ENCODE measurements at places on chromosomes 4 and X. TPM values are rescaled to one million over a fixed set of nuclear protein-coding genes. Genes with fewer than 3 reads are reported as not detected.

- DNase-seq, result no peak
These were observed 23.9 kb downstream of the SORBS2 start for GRCh38 chr4:185787926-185788679.

Gene DAPP1
- 20.4 TPM for total RNA-seq

- DNase-seq, result no peak
These were observed 102.9 kb upstream of the PGRMC2 start for GRCh38 chr4:128390475-128390996.

DNA sequence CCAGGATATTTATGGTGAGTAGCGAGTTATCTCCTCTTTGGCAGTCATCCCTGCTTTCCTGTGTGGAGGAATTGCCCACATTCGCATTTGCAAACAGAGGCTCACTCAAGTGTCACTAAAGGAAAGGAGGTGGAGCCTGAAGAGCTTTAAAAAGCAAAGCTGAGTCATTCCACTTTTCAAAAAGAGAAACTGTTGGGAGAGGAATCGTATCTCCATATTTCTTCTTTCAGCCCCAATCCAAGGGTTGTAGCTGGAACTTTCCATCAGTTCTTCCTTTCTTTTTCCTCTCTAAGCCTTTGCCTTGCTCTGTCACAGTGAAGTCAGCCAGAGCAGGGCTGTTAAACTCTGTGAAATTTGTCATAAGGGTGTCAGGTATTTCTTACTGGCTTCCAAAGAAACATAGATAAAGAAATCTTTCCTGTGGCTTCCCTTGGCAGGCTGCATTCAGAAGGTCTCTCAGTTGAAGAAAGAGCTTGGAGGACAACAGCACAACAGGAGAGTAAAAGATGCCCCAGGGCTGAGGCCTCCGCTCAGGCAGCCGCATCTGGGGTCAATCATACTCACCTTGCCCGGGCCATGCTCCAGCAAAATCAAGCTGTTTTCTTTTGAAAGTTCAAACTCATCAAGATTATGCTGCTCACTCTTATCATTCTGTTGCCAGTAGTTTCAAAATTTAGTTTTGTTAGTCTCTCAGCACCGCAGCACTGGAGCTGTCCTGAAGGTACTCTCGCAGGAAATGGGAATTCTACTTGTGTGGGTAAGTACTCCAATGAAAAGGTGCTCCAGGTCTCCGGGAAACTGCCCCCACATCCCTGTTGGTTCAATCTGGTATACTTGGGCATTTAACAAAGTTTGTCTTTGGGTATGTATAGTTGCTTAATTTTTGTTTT is at the start of gene EGF:
TSS of gene EGF (plus strand) at position 178 of the 890 bp plus-strand sequence. CDS start at position 631, 453 bp downstream.
- no peak for DNase-seq

- DNase-seq, result no peak
These were observed 1.0 kb upstream of the RFC1 start for GRCh38 chr4:39367166-39367565.

Gene FGFBP2
- 4.5 TPM for total RNA-seq

Gene IDUA
- total RNA-seq, result 72.4 TPM

Gene VCX
- not detected for total RNA-seq

- no peak for DNase-seq
These were observed 403.0 kb upstream of the HS3ST1 start for GRCh38 chr4:11831739-11832138.

Gene GDPD2
- total RNA-seq, result not detected

Gene SYN1
- 1.5 TPM for total RNA-seq

Gene PABPC5
- not detected for total RNA-seq

Gene C1QTNF7
- total RNA-seq, result not detected

DNA sequence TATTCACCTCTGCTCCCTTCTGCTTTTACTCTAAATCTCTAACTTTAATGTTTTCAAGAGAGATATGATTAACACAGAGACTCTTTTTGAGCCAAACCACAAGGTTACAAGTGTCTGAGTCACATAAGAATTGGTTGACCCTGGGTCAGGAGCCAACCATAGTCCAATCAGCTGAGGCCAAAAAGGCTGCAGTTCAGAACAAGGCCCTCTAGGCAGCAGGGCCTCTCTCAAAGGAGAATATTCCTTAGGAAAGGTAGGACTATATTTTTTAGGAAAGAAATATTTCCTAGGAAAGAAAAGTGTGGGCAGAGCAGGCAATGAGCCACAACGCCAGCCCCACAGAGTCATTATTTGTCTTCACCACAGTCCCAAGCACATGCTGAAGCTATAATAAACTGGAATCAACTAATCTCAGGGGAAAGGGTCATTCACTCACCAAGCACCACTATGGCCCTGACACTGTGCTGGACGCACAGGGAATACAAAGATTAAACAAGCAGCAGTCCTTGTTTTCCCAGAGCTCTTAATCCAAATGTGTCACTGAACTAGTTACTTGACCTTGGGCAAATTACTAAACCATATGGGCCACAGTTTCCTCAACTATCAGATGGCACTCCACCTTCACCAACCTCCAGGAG is 2.2 kb downstream of the ATP8A1 start:
- peak; percentile 24 for DNase-seq

DNA sequence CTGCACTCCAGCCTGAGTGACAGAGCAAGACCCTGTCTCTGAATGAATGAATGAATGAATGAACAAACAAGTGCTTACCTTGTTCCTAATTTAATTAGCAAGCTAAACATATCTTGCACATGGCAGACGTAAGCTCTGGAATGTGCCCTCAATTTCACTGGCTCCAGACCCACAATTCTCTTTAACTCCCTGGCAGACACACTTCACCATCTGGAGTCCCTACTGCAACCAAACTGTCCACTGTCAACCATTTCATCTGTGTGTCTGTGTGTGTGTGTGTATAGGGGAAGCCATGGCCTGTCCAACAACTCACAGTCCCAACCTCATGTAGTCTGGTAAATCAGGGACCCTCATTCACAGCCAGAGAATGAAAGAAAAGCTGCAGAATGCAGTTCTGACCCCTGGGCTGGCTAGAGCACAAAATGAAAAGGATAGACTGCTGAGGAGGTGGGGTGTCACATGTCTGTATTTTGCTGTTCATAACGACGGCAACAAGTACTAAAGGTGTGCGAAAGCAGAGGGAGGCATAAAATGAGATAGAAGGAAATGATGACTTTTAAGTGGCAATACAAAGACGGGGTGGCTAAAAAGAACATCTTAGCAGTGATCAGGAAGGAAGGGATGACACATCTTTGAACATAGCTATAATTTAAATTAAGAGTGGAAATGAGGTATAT is 114.1 kb downstream of the TSPAN5 start:
- DNase-seq, result no peak

- no peak for DNase-seq
These were observed 371.5 kb upstream of the SLIT2 start for GRCh38 chr4:19880206-19880605.

GRCh38 chrX:43333543-43333942 is 322.6 kb upstream of the MAOA start:
- no peak for DNase-seq

DNA sequence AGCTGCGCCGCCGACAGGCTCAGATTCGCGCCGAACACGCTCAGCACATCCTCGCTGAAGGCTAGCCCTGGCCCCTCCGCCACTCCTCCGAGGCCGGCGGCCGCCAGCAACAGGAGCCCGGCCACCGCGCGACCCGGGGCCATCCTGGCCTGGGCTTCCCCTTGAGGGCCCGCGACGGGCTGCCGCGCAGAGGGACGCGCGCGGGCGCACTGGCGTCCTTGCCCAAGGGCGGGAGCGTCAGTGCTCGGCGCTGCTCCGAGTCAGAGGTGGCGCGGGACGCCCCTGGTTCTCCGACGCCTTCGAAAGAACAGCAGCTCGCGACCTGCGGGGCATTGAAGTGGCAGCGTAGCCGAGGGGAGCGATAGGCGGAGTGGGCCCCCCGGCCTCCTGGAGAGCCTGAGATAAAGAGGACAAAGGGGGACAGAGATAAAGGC is 745 bp downstream of the SLC39A8 start:
- DNase-seq, result peak; percentile 69

Gene DCAF8L2
- total RNA-seq, result not detected

Gene DGKK
- not detected for total RNA-seq

Gene PRRG3
- total RNA-seq, result not detected

Data from naive thymus-derived CD4-positive, alpha-beta T cell (primary cell).